ENCODE measurements at places on chromosomes 12 and 14. TPM values are rescaled to one million over a fixed set of nuclear protein-coding genes. Genes with fewer than 3 reads are reported as not detected.

DNAI7 gene
- total RNA-seq: 0.37 TPM

DBX2 gene
- total RNA-seq: not detected

OTOGL gene
- total RNA-seq: 0.12 TPM

BDKRB2 gene
- 0.18 TPM for total RNA-seq

HOXC9 gene
- 6.3 TPM for total RNA-seq

SRRM4 gene
- 10.8 TPM for total RNA-seq

BBOF1 gene
- 2.7 TPM for total RNA-seq

MUCL1 gene
- not detected for total RNA-seq

HCAR2 gene
- not detected for total RNA-seq

GARIN6 gene
- total RNA-seq: not detected

GMFB gene
- 64.8 TPM for total RNA-seq

ST8SIA1 gene
- total RNA-seq: 64.7 TPM

PLBD1 gene
- total RNA-seq: 3.5 TPM

- no peak overlapping the region for H3K4me3 ChIP-seq
- H3K27ac ChIP-seq: no peak overlapping the region
- no peak for DNase-seq
- H3K4me1 ChIP-seq: peaks cover 46% of the 10 kb centered on the region
- no peaks in the 10 kb centered on the region for H3K27me3 ChIP-seq
Measured at GRCh38 chr14:102182190-102182589, 42.5 kb downstream of the WDR20 start.

GRCh38 chr14:58239244-58240195, 5.1 kb upstream of the PSMA3 start:
- peak overlapping the region; percentile 51 for H3K27ac ChIP-seq
- peaks cover 19% of the 10 kb centered on the region for H3K4me1 ChIP-seq
- H3K36me3 ChIP-seq: peaks cover 3% of the 10 kb centered on the region
- peaks cover 3% of the 10 kb centered on the region for H3K27me3 ChIP-seq
- H3K4me3 ChIP-seq: no peak overlapping the region

DNA sequence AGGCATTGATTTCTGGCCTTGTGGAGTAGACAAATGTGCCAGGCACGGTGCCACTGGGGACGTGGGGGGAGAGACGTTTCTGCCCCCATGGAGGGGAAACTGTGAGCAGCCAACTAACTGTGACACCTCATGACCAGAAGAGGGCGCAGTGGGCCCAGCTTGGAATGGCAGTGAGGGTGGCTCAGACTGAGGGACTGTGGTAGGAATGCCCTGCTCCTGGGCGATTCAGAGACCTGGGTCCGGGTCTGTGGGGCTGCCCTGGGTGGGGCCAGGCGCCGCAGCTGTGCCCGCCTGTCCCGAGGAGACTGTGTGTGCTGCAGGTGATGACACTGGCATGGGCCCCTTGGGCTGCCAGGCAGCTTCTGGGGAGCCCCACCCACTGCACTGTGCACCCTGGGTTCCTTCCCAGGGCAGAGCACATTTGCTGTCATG, 60.6 kb downstream of the SLC25A47 start:
- peaks cover 35% of the 10 kb centered on the region for H3K4me1 ChIP-seq
- peak; percentile 70 for DNase-seq
- H3K4me3 ChIP-seq: no peak overlapping the region
- H3K27ac ChIP-seq: no peak overlapping the region
- no peaks in the 10 kb centered on the region for H3K27me3 ChIP-seq
- H3K36me3 ChIP-seq: no peaks in the 10 kb centered on the region

- H3K27ac ChIP-seq: no peak overlapping the region
- peaks cover 30% of the 10 kb centered on the region for H3K4me1 ChIP-seq
- H3K27me3 ChIP-seq: no peaks in the 10 kb centered on the region
- peak; percentile 20 for DNase-seq
- no peaks in the 10 kb centered on the region for H3K36me3 ChIP-seq
Measured at GRCh38 chr12:98154850-98155249, 360.5 kb upstream of the TMPO start.

DNA sequence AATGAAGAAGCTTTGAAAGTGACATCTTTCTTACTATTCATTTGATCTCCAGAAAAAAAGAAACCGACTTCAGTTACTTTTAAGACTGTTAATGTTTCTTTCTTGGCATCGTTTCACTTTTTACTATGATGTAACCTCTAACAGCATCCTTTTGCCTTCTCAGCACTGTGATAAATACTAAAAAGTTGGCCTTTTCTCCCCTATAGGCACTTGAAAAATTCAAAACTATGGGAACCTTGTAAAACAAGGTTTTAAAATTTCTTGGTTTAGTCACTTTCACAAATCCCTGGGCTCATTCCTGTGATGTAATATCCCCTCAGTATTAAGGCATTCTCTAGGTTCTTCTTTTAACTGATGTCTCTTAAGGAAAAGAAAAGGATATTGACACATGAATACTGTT, 281.8 kb downstream of the EGLN3 start:
- no peak overlapping the region for H3K27ac ChIP-seq
- H3K36me3 ChIP-seq: peaks cover 3% of the 10 kb centered on the region
- no peak for DNase-seq
- no peak overlapping the region for H3K4me3 ChIP-seq

- H3K36me3 ChIP-seq: no peaks in the 10 kb centered on the region
- no peak overlapping the region for H3K4me3 ChIP-seq
- H3K27ac ChIP-seq: no peak overlapping the region
Measured at GRCh38 chr12:56071648-56072047, 8.3 kb upstream of the ERBB3 start.

DNA sequence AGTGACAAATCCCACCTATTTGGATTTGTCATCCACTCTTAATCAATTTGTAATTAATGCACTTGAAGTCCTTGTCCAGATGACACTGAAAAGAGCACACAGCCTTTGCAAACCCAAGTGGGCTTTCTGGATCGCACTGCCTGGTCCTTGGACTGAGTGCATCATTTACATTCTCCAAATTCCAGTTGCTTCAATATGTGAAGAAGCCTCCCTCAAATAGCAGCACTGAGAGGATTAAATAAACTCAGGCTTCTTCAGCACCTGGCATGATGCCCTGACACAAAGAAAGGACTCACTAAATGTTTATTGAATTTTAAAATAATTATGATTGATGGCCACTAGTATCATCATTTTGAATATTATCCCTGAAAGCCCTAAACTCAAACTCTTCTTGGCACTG, 496.5 kb downstream of the VRK1 start:
- no peak for DNase-seq
- H3K4me3 ChIP-seq: no peak overlapping the region
- no peaks in the 10 kb centered on the region for H3K4me1 ChIP-seq
- peaks cover 10% of the 10 kb centered on the region for H3K27me3 ChIP-seq
- no peak overlapping the region for H3K27ac ChIP-seq

- H3K4me3 ChIP-seq: no peak overlapping the region
- H3K27ac ChIP-seq: no peak overlapping the region
- H3K36me3 ChIP-seq: no peaks in the 10 kb centered on the region
- no peaks in the 10 kb centered on the region for H3K4me1 ChIP-seq
- peaks cover 27% of the 10 kb centered on the region for H3K27me3 ChIP-seq
Measured at GRCh38 chr14:61329478-61330051, 8.2 kb downstream of the PRKCH start.

- no peak for DNase-seq
- peaks cover 47% of the 10 kb centered on the region for H3K4me1 ChIP-seq
- no peak overlapping the region for H3K4me3 ChIP-seq
- peaks cover under 1% of the 10 kb centered on the region for H3K36me3 ChIP-seq
- no peak overlapping the region for H3K27ac ChIP-seq
- H3K27me3 ChIP-seq: no peaks in the 10 kb centered on the region
Measured at GRCh38 chr12:49671031-49671765, 36.0 kb downstream of the FMNL3 start.

DNA sequence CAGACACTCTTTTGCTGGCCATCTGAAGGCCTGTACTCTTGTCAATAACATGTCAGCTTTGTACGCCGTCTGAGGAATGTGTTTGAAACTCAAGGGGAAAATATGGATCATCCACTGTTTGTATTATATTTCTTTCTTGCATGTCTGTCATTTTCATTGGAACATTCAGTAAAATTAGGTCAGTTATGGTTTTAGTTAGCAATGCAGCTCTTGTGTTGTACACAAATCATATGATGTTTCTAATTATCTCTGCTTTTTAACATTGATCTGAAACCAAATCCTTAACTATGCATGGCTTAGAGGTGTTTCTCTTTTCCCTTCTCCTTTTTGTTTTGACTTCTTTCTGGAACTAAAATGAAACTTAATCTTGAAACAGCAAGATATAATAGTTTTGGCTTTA, 333.6 kb upstream of the PRICKLE1 start:
- no peak overlapping the region for H3K27ac ChIP-seq
- H3K4me3 ChIP-seq: no peak overlapping the region
- H3K36me3 ChIP-seq: no peaks in the 10 kb centered on the region
- no peak for DNase-seq

GRCh38 chr12:11581179-11581755, 68.2 kb upstream of the ETV6 start:
- no peaks in the 10 kb centered on the region for H3K4me1 ChIP-seq
- H3K4me3 ChIP-seq: no peak overlapping the region
- no peaks in the 10 kb centered on the region for H3K36me3 ChIP-seq

GRCh38 chr14:84987042-84987441, 542.9 kb upstream of the FLRT2 start:
- H3K4me3 ChIP-seq: no peak overlapping the region
- no peaks in the 10 kb centered on the region for H3K36me3 ChIP-seq
- no peaks in the 10 kb centered on the region for H3K4me1 ChIP-seq
- no peaks in the 10 kb centered on the region for H3K27me3 ChIP-seq

DNA sequence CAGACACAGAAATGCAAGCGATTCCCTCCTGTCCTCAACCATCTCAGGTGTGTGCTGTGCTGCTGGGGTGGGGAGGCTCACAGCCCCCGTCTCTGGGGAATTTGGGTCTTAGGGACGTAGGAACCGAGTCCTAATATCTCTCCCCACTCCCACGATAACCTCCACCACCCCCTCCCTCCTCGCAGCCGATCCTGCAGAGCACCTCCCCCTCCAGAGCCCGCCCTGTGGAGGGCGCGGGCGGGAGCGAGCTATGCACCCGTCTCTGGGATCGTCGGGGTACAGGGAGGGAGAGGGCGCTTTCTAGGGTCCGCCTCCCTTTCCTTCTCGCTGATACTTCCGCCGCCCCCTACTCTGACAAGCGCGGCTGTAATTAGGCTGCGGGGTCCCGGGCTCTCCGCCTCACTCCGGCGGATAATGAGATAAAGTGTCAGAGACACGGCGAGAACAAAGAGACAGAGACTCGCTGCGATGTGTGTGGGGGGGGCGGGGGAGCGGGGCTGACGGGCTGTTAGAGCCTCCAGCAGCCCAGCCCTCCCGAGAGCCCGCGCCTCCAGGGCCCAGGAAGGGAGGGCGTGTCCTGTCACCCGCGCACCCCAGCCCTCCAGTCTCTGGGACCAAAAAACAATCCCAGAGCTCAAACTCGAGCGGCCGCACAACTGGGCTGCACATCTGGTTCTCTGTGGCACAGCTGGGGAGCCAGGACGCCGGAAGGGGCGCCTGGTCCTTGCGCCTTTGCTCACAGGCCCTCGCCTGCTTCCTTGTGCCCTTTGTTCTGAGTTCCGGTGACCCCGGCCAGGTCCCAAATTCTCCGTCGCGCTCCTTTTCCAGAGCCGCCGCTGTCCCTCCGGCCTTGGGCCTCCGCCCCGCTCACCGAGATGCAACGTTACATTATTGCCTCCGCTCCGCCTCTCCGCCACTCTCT, 8.7 kb downstream of the SHMT2 start:
- H3K4me3 ChIP-seq: peak overlapping the region; percentile 90
- peaks cover 63% of the 10 kb centered on the region for H3K4me1 ChIP-seq
- DNase-seq: no peak
- peaks cover 76% of the 10 kb centered on the region for H3K27me3 ChIP-seq
- H3K27ac ChIP-seq: peak overlapping the region; percentile 68
- H3K36me3 ChIP-seq: peaks cover 8% of the 10 kb centered on the region

GRCh38 chr12:105930557-105931503, 207.9 kb downstream of the NUAK1 start:
- DNase-seq: no peak
- H3K4me3 ChIP-seq: no peak overlapping the region
- H3K27me3 ChIP-seq: no peaks in the 10 kb centered on the region
- H3K4me1 ChIP-seq: peaks cover 34% of the 10 kb centered on the region
- H3K36me3 ChIP-seq: peaks cover 6% of the 10 kb centered on the region
- peak overlapping the region; percentile 59 for H3K27ac ChIP-seq

GRCh38 chr14:97978341-97978740, 1181.2 kb downstream of the VRK1 start:
- H3K27me3 ChIP-seq: no peaks in the 10 kb centered on the region
- H3K4me1 ChIP-seq: peaks cover 14% of the 10 kb centered on the region
- DNase-seq: peak; percentile 64

Measured in neural crest cell (in vitro differentiated cells).